ENCODE measurements at places on chromosomes 11 and 22.
A peak's percentile ranks its signal among the peaks of the same experiment; 100 is the strongest.

- no peak for DNase-seq
These were observed 88.4 kb downstream of the SLC1A2 start for GRCh38 chr11:35330931-35331330.

DNA sequence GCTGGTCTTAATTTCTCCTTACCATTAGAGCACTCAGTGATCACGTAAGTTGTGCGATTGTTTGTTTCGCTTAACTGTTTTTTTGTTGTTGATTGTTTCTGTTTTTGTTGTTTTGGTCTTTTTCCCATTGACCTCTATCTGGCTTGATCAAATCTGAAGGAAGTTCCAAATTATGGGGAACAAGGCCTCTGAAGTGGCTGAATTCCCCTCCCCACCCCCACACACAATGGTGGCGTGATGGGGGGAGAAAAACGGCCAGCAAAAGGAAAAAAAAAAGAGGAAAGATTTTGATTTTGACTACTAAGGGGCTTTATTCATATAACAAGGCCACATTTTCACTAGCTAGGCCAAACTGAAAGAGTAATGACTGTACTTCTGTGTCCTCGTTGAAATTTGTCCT, 53.6 kb downstream of the OSBPL5 start:
- no peak for DNase-seq

DNA sequence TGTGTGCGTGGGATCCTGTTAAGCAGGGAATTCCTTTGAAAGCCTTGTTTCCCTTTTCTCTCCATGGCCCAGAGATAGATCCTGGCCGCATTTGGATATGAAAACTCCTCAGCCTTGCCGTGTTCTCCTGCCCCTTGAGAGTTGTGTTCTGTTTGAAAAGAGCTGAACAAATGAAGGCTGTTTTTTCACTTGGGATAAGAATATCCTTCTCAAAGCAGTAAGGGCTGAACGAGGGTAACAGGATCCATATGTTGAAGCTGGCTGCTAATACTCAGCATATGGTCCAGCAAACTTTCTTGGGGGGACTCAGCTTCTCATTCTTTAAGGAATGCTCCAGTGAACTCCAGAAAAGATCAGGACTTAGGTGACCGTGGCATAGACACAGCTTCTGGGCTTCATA, 114.5 kb upstream of the TTC12 start:
- no peak for DNase-seq

DNA sequence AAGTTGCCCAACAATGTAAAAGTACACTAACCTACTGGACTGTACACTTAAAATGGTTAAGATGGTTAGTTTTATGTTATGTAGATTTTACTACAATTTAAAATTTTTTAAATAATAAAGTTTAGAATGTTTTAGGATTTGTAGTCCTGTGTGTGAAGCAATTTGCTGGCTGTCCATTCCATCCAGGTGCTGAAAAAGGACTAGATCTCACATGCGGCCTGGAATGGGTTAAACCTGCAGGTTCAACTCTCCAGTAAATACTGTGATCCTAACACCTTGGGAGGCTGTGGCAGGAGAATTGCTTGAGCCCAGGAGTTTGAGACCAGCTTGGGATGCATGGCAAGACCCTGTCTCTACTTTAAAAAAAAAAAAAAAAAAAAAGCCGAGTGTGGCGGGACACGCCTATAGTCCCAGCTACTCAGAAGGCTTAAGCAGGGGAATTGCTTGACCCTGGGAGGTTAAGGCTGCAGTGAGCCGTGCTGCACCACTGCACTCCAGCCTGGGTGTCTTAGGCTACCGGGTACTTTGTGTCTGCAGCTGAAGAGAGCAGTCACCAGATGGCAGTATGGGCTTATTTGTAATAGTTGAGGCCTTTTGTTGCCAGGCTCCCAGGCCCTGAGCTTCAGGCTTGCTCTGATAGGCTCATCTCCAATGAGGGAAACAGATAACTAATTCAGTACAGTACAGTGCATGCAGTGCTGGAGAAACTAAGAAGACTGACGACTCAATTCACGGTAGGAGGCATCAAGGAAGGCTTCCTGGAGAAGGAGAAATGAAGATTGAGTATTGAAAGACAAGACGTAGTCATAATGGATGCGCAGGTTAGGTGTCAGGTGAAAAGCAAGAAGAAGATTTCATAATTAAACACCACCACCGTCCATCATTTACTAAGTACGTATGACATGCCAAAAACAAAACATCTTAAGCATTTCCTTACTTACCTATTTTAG, 64.7 kb upstream of the ASPHD2 start:
- peak; percentile 4 for DNase-seq

DNA sequence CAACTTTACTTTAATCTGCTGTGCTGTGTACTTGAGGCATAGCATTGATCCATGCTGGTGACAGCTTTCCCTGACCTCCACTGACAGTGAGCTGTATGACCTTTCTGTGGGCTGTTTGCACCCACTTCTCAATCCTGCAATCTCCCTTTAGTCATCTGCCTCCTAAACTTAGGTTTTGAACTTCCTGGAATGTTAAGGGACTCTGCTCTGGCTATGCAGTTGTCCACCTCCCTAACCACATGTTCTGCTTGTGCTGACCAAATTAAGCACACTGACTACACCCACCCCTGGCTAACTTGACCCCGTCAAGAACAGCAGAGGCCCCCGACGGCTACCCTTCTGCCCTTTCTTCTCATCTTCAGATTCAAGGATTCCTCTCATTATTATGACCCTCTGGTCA, 89.1 kb upstream of the NTM start:
- DNase-seq: no peak

DNA sequence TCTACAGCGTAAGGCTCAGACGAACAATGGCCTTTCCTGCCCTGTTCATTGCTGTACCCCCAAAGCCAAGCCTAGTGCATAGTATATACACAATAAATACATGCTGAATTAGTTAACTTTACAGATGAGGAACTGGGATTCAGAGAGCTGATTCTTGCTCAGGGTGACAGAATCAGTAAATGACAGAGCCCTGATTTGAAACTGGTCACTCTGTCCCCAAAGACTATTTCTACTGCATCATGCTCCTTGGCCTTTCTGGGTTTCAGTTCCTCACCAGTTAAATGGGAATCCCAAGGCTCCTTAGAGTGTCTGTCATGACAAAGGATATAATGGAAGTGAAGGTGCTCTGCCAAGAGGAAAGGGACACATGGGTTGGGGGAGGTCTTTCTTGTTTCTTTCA, 50.5 kb upstream of the TSKU start:
- DNase-seq: no peak

DNA sequence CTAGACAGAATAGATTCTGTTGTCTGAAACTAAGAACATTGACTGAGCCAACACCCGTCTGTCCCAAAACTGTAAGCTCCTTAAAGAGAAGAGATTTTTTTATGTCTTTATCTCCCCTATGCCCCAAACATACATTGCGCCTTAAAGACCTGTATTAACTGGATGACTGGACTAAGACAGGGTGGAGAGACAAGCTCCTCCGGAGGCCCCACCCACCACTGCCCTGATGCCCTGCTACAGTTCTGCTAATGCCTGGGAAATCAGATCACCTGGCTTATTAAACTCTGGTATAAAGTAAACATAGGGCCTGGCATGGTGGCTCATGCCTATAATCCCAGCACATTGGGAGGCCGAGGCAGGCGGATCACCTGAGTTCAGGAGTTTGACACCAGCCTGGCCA, 203.7 kb downstream of the TENM4 start:
- no peak for DNase-seq

DNA sequence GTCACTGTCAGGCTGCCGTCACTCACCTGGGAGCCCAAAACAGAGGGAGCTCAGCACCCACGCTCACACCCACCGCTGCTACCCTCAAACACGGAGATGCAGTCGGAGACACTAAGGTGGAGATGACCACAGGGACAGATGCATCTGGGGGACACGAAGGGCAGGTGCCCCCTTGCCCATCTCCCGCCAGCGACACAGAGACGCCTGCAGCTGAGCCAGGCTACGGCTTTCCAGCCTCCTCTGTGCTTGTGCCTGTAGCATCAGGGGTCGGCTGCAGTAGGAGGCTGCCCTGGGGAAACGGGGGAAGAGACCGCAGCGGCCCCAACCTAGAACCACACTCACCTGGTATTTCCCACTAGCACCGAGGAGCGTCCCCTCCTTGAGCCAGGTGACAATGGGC, 19.3 kb downstream of the IGSF9B start:
- no peak for DNase-seq
